ENCODE measurements at places on chromosomes 13 and 19.
A peak's percentile ranks its signal among the peaks of the same experiment; 100 is the strongest.

- peak; percentile 57 for DNase-seq
These were observed 1.3 kb upstream of the BSG start for GRCh38 chr19:570937-571565.

GRCh38 chr13:100394005-100394695 is 194.4 kb downstream of the GGACT start:
- no peak for DNase-seq

DNA sequence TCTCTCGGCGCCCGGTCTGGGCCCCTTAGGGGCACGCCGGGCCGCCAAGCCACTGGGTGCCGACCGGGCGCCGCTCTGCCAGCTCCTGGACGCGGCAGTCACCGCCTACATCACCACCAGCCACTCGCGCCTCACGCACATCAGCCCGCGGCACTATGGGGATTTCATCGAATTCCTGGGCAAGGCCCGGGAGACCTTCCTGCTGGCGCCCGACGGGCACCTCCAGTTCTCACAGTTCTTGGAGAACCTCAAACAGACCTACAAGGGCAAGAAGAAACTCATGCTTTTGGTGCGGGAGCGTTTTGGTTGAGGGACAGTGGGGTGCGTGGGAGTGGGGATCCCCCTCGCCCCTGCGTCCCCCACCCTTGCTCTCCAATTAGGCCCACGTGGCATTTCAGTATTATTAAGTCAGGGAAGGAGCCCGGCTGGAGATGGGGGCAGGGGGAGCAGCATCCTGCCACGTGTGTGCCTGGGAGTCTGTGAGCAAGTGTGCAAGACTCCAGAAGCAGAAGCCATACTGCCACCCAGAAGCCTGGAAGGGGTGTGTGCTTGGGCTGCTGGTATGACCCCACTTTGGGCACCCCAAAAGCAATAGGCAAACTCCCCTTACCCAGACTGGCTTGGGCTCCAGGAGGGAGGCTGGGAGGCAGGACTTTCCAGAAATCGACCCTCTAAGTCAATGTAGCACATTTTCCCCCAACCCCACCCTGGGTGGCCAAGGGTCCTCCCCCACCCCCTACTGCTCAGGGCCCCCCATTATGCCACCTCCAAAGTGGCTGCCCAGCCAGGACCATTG is 35.7 kb downstream of the ZSWIM4 start:
- DNase-seq: no peak

GRCh38 chr19:19214892-19215291 is 3.1 kb downstream of the NCAN start:
- DNase-seq: no peak

- DNase-seq: no peak
These were observed 39.1 kb downstream of the SMAD9 start for GRCh38 chr13:36880961-36881360.

GRCh38 chr13:32426990-32427851 is 709 bp downstream of the N4BP2L1 start:
- peak; percentile 10 for DNase-seq

- DNase-seq: no peak
These were observed 91.0 kb downstream of the NHLRC3 start for GRCh38 chr13:39129213-39129612.

DNA sequence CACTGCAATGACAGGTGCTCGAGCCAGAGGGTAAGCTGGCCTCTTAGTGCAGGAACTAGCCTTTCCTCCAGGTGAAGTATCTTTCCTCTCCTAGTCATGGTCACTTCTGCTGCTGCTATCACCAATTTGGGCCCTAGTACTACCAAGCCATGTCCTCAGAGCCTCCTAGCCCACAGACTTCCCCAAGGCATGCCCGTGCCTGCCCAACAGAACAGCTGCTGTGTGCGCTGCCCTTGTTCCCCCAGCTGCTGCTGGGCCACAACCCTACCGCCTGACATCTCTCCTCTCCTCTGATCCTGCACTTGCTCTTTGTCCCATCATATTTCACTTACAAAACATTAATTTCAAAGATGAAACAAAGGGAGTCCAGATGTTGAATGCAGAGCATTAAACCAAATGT is 168.5 kb upstream of the FREM2 start:
- peak; percentile 63 for DNase-seq

DNA sequence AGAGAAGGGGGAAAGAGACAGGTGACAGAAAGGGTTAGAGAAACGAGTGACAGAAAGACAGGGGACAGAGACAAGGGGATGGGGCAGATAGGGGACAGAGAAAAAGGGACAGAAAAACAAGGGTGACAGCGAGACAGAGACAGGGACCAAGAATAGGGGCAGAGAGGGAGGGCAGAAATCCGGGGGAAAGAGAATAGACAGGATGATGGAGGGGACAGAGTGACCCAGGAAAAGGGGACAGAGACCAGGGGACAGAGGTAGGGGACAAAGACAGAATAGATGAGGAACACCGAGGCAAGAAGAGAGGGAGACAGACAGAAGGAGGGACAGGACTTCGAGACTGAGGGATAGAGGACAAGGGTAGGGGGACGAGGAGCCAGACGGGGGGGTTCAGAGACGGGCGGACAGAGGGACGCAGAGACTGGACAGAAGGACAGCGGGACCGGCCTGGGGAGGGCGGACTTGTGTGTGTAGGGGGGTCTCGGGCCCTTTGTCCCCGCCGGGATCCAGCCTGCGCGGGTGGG is 593 bp downstream of the CADM4 start:
- DNase-seq: no peak

DNA sequence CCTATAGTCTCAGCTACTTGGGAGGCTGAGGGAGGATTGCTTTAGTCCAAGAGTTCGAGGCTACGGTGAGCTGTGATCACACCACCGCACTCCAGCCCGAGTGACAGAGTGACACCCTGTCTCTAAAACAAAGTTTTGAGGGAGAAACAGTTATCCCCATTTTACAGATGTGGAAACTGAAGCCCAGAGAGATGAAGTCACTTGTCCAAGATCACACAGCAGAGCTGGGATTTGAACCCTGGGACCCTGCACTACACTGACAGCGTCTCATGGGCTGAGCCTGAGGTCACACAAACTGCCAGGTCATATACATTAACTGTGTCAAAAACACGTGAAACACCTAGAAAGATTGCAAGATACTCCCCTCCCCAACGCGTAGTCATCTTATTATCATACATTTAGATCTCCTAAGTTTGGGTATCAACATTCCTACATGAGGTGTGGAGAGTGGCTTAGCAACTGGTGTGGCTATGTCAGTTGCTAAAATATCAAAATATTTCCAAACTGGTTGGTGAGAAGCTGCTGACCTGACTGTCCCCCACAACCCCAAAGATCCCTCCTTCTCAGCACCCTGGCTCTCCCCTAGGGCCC is 8.2 kb downstream of the FCGBP start:
- DNase-seq: no peak

DNA sequence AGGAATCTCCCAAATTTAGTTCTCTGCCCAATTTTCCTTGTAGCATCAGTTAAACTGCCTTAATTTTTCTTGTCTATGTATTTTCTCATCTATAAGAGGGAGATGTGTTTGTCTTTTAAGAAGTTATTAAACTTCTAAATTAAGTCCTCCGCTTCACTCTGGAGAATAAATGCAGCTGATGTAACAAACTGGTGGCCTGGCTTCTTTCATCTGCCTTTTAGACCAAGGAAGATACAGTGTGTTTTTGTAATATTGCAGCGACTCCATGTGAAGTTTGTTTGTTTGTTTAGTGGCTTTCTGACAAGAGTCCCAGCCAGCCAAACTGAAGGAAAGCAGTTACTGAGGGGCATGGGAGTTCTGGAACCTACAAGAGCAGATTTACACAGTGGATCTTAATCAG is 56.4 kb downstream of the KLF12 start:
- no peak for DNase-seq

DNA sequence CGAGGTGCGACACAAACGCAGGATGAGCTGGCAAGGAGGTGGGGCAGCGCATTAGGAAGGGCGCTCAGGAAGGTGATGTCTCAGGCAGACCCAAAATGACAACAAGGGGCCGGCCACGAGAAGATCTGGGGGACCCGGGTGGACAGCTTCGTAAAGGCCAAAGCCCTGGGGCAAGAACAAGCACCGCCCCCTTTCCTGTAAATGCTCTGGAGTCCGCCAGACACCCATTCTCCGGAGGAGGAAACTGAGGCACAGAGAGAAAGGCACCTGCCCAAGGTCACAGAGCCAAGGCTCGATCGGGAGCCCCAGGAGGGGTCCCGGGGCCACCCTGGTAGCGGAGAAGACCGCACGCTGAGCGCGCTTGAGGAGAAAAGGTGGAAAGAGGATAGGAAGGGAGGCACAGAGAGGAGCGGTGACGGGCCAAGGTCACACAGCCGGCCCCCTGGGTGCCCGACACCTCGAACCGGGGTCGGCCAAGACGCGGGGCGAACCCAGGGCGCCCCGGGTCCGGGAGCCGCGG is 571 bp downstream of the SAFB2 start:
- DNase-seq: no peak

- DNase-seq: no peak
These were observed 60.9 kb downstream of the THSD1 start for GRCh38 chr13:52345048-52345447.

DNA sequence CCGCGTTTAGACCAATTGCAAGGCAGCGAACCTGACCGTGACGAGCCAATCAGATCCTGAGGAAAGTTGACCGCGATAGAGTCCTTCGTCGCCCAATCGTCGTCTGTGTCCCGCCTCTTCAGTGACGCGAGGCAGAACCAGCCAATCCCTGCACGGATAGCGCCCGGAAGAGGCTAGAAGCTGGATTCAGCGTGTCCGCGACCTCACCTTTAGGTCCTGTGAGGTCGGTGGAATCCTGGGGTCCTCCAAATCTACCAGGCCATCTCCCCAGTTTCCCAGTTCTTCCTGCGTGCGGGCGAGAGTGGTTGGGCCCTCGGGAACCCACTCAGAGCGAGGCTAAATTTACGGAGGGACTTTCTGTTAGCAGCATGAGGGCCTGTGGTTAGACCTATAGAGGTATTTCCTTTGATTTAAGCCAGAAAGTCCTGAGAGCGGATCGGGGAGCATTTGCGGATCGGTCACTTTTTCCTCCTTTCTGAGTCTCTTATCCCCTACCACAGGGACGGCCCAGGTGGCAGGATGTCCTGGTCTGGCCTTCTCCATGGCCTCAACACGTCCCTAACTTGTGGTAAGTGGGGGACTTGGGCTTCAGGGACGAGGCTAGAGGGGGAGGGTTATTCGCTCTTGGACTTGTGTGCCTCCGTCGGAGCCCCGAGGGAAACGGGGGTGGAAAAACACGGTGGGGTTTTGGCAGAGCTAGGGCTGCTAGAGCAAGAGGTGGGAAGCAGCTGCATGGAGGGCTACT is at the start of gene MRPS12:
MRPS12 (plus strand) TSS at position 169 of the 745 bp plus-strand sequence; CDS start at position 520, 351 bp downstream.
- peak; percentile 99 for DNase-seq

GRCh38 chr19:35545855-35546381 is 492 bp downstream of the TMEM147 start:
- DNase-seq: no peak

- DNase-seq: no peak
These were observed at the start of gene MAB21L1 for GRCh38 chr13:35475960-35476943. MAB21L1 (minus strand) TSS chr13:35476689; CDS start chr13:35476138, 551 bp downstream.

DNA sequence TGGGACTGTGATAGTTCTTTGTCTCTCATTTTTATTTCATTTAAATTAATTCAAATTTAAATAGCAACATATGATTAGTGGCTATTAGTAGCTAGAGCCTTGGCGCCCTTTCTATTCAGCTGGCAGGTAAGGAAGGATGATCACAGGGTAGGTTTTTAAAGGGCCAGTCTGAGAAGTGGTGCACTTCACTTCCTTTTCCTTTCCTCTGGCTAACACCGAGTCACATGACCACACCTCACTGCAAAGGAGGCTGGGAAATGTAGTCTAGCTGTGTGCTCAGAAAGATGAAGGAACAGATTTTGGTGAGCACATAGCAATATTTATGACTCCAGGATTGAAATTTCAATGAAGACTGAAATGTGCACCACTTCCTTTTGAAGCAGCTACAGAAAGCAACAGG is 128.7 kb downstream of the TSHZ3 start:
- DNase-seq: no peak

- DNase-seq: no peak
These were observed 61.0 kb upstream of the CEACAM8 start for GRCh38 chr19:42655748-42656147.

DNA sequence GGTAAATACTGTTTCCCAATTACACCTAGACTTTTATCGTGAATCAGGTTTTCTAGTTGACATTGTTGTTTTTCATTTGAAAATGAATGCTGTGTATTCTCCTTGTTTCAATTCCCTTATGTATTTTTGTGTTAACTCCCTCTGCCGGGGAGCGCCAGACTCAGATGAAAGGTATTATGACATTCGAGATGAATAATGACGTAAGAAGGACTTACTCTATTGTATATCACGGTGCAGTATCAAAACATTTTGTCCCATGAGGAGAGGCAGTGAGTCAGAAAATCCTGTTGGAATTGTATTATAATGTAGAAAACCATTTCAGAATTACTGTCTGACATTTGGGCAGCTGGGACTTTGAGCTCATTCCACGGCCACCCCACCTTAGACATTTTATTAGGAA is 61.6 kb downstream of the LRCH1 start:
- DNase-seq: no peak

DNA sequence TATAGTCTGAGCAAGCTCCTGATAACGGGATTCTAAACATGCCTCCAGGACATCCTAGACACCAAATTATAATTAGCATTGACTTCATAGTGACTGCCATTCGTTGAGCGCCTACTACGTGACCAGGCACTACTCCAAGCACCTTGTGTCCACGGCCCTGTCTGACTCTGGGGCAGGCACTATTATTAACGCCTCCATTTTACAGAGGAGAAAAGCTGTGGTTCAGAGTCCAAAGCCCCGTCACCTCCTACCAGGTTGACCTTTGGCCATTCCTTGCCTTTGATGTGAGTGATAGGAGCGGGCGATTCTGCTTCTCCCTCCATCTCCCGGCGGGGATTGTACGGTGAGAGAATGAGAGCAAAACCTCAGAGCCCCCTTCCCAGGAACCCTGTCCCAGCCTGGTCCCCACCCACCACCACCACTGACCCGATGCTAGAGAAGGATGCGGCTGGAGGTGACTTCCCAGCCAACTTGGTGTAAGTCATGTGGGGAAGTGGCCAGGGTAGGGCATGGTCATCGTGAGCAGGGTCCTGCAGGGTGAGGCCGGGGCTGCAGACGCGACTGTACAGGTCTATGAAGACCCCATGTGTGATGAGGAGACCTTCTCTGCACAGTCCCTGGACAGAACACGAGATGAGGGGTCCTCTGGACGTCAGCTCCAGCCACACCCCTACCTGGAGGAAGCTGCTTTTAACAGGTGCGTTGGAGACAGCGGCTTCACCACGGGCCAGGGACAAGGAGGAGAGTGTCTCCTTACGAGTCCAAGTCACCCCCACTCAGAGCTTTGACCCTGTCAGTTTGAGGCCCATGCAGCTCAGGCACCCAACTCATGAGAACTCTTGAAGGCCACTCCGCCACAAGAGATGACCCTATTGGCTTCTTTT is at the start of gene IGSF23:
IGSF23 (plus strand) TSS at position 269 of the 884 bp plus-strand sequence; CDS start at position 352, 83 bp downstream.
- DNase-seq: no peak

GRCh38 chr13:110698689-110699088 is 7.2 kb downstream of the CARS2 start:
- no peak for DNase-seq
